ENCODE measurements at places on chromosomes 16 and 17.

- peak; percentile 76 for DNase-seq
These were observed 16.2 kb downstream of the RPH3AL start for GRCh38 chr17:336110-337021.

GRCh38 chr17:78725448-78726021, 56.5 kb downstream of the CYTH1 start:
- no peak for DNase-seq

DNA sequence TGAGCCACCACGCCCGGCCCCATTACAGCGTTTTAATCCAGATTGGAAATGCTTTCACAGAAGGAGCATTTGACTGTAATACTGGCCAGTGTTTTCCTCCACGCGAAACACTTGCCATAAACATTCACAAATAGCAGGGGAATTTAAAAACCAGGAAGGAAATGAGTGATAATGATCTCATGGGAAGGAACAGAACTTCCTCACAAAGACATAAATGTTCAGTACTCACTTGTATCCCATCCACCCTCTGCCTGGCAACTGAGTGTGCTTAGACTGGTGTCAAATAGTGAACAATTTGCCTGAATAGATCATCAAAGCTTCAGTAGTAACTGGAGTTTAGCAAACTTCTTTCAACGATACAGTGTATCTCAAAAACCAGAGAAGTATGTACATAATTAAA, 54.1 kb downstream of the PSMD12 start:
- no peak for DNase-seq

DNA sequence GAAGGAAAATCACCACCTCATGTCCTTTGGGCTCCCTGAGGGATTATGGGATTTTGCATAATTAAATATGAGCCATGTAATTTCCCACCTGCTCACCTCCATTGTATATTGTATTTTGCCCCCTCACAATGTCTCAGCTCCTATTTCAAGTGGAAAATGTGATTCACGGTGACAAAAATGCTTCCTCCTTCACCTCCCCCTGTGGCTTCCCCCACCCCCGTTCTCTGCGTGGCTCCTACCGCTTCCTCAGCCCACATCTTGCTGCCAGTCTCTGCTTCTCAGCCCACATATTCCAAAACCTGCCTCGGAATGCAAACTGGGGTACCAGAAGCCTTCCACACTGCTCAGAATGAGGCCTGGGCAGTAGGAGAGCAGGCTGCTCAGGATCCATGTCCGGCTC, 394.5 kb upstream of the C16orf82 start:
- DNase-seq: no peak

GRCh38 chr16:66758086-66758485, 6.7 kb upstream of the DYNC1LI2 start:
- no peak for DNase-seq

DNA sequence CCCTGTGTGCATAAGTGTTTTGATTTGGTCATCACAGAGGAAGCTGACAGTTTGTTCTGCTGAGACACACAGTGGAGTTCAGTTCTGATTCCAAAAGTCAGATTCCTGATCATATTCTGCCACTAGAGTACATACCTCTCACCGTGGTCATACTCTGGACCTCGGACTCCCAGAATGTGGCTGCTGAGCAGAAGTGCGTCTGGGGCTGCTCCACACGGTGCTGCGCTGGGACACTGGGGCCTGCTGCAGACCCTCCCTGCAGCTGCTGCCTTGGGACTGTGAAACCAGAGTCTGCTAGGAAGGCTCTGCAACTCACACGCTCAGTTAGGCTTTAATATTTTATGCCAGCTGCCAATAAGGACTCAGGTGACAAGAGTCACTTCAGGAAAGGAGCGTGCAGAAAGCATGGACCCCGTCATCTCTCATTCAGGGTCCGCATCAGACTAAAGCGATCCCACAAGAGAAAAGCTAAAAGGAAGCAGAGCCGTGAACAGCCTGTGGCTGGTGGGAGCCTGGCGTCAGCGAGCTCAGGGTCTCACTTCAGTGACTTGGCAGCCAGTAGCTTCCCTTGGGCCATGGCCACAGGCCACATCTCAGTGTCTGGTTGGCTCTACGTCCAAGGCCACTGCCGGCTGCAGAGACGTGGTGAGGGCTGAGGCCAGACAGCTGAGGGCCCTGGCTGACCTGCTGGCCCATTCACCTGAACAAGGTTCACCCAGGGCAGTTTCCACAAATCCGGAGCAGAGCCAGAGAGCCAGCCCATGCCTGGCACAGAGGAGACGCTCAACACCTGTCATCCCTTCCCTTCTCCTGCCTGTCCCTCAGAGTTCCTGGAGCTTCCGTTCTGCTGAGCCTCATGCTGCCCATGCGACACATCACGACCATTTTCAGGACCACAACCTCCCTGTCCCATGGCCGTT, 24.7 kb upstream of the KIFC3 start:
- no peak for DNase-seq

- no peak for DNase-seq
These were observed 20.5 kb downstream of the ERN1 start for GRCh38 chr17:64109400-64109799.

GRCh38 chr17:10052106-10052813, 146.1 kb downstream of the GAS7 start:
- DNase-seq: no peak

DNA sequence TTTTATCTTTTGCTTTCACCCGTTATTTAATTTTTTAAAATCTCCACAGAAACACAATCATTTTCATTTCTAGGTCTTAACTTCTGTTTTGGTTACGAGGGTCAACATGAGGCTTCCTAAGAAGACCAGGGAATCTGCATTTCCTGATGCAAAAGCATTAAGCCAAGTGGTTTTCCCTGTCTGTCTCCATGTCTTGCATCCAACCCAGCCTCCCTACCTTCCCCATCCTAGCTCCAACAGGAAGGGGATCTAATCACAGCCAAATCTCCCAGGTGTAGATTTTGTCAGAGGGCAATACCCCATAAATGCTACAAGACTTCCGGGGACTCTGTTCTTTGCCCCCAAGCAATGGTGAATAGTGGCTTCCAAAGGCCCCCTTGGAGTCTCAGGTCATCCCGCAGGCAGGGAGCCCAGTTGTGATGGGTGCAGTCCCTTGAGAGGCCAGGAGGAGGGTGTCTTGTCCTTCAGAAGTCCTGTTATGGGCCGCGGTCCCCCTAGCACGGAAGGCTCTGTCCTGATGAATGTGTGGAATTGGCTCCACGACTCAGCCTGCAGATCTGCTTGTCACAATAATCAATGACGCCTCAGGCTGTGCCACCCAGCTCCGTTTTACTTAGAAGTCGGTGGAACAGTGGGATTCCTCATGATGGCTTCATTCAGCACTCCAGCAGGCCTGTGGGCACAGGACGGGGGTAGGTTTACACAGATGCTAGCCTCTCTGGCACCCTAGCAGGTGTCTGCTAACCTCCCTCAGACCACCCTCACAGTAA, 141.1 kb downstream of the RGS9 start:
- peak; percentile 51 for DNase-seq

- DNase-seq: no peak
These were observed 83.2 kb downstream of the TMC6 start for GRCh38 chr17:78045316-78045715.

DNA sequence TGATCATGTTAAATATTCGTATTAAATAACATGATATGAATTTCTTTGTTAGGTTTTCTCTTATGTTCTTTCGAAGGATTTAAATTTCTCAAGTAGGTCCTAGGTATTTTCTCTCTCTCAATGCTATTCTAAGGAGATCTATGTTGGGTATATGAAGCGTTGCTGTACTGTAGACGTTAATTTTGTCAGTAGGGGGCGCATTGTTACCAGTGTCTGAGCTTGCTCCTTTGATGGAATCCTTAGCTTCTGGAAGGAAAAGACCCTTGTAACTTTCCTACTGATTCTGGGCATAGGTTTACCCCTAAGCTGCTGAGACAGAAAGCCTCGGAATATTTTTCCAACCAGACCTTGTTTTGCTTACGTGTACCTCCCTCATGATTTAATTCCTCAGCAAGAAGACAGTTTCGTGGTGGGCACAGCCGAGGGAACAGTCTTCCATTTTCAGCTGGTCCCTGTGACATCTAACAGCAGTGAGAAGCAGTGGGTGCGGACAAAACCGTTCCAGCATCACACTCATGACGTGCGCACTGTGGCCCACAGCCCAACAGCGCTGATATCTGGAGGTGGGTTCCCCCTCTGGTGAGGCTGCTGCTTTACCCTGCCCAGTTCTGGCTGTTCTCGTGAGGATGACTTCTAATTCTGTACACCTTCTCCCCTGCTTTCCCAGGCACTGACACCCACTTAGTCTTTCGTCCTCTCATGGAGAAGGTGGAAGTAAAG, 17.9 kb downstream of the UTP4 start:
- no peak for DNase-seq

GRCh38 chr16:92431-93339, 14.7 kb downstream of the MPG start:
- DNase-seq: no peak

- DNase-seq: no peak
These were observed 119.6 kb downstream of the ZFHX3 start for GRCh38 chr16:72928090-72928981.

DNA sequence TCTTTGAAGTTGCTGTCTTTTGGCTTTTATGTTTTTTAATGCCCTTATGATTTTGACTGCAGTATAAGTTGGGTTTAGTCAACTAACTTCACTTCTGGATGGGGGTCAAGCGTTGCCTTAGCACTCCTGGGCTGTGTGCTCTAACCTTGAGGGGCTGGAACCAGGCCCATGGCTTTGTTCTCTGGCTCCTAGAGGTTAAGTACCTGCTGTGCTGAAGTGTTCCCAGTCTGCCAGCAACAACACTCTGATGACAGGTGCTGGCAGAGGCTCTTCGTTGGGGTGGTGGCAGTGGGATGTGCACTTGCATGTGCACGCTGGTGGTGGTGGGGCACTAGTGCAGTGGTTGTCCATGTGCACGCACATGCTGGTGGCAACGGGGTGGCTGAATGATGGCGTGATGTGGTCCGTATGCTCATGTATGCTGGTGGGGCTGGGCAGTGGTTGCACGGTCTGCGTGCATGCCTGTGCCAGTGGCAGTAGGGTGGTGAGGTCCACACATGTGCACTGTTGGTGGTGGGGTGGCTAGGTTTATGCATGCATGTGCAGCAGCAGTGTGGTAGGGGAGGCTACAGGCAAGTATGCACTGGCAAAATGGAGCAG, 447.8 kb upstream of the GOT2 start:
- DNase-seq: no peak

DNA sequence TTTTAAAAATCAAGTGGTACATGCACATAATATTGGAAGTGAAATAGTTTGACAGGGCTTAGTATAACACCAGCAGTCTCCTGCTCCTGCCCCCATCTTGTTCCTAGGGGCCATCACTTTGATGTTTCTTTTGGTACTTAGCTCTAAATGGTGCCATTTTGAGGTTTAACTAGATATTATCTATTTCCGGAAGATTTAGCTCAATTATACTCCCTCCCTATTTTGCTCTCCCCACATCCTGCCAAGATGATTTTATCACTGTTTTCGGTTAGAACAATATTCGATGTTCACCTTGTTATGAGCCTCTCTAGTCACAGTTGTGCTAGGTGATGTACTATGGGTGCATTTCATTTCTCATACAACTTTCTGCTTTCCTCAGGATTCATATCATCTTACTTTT, 20.0 kb upstream of the SLC35G3 start:
- no peak for DNase-seq

- peak; percentile 30 for DNase-seq
These were observed 218.3 kb downstream of the SOX9 start for GRCh38 chr17:72338847-72339790.

- DNase-seq: no peak
These were observed 423.5 kb downstream of the MAF start for GRCh38 chr16:79177018-79177417.

- no peak for DNase-seq
These were observed 166.9 kb downstream of the LGALS9B start for GRCh38 chr17:20300436-20300934.

- no peak for DNase-seq
These were observed 45.5 kb downstream of the PRKCA start for GRCh38 chr17:66347661-66348514.

- DNase-seq: no peak
These were observed 238.8 kb upstream of the SALL1 start for GRCh38 chr16:51389881-51390280.

DNA sequence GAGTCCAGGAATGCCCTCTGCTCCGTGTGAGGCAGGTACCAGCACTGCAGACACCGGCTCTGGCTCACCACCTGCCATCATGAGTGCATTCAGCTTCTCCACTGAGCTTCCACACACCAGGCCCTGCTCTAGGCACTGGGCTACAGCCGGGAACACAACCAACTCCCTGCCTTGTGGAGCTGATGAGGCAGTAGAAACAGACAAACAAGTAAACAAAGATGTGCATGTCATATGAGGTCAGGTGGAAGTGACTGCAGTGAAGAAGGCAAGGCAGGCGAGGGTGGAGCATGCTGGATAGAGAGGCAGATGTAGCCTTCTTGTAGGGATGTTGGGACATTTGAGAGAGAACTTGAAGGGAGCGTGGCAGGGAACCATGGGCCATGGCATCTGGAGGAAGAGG, 5.0 kb downstream of the NLRC5 start:
- no peak for DNase-seq

- no peak for DNase-seq
These were observed 1.3 kb upstream of the CPSF4L start for GRCh38 chr17:73262676-73263642.

- DNase-seq: no peak
These were observed 239.0 kb downstream of the SOX9 start for GRCh38 chr17:72359811-72360210.

DNA sequence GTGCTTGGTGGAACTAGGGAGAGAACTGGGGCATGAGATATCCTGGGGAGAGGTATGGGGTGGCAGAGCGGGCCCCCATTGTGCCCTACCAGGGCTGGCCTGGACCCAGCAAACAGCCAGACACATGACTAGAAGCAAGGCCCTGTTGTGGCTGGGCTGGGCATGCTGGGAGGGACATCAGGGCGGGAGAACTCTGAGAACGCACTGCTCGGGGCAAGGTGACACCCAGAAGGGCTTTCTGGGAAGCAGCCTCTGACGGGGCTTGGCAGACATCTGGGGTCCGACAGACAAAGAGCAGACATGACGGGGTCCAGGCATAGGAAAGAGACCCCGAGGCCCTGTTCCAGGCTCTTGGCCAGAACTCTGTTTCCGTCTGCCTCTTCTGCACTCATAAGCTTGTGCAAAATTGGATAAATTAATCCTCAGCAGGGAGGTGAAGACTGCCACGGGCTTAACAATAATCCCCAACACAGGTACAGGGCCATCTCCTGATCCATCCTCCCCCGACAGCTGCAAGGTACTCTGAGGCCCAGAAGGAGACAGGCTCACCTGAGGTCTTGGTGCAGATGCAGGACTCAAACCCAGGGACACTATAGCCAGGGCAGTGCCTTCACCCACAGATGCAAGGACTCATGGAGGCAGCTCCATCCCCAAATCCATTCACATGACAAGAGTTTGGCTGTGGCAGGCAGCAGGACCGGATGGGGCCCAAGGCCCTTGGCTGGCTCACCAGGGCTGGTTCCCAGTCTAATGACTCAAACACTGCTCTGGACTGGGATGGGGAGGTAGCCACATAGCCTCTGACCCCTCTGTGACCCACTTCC, 5.4 kb downstream of the SREBF1 start:
- DNase-seq: no peak

- no peak for DNase-seq
These were observed 18.7 kb downstream of the CRISPLD2 start for GRCh38 chr16:84838383-84838948.

- no peak for DNase-seq
These were observed 12.0 kb downstream of the CRLF3 start for GRCh38 chr17:30812218-30813177.

- DNase-seq: no peak
These were observed 17.7 kb downstream of the HID1 start for GRCh38 chr17:74954665-74955421.
